NCI-H1417 treated with DMSO at 0.1 percent for 48 hours (cell line): ENCODE measurements at places on chromosomes 7 and 10.

DNA sequence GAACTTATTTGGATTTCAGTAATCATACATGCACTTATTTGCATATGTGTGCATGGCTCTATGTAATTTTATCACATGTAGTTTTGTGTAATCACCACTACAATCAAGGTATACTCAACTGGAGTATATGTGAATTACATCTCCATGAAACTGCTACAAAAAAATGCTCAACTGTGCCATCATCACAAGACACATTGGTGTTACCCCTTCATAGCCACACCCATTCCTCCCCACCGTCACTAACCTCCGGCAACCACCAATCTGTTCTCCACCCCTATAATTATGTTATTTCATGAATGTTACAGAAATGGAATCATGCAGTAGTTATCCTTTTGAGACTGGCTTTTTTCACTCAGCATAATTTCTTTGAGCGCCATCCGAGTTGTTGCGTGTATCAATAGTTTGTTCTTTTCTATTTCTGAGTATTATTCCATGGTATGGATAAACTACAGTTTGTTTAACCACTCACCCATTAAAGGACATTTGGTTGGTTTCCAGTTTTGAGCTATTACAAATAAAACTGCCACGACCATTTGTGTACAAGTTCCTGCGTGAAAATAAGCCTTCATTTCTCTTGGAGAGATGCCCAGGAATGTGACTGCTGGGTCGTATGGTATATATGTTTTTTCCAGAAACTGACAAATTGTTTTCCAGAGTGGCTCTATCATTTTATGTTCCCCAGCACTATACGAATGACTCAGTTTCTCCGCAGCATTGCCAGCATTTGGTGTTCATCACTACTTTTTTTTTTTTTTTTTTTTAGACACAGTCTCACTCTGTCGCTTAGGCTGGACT lies 11.3 kb upstream of the SMO start:
- DNase-seq = no peak

GRCh38 chr10:21184984-21185383 lies 287.9 kb upstream of the NEBL start:
- no peak for DNase-seq

DNA sequence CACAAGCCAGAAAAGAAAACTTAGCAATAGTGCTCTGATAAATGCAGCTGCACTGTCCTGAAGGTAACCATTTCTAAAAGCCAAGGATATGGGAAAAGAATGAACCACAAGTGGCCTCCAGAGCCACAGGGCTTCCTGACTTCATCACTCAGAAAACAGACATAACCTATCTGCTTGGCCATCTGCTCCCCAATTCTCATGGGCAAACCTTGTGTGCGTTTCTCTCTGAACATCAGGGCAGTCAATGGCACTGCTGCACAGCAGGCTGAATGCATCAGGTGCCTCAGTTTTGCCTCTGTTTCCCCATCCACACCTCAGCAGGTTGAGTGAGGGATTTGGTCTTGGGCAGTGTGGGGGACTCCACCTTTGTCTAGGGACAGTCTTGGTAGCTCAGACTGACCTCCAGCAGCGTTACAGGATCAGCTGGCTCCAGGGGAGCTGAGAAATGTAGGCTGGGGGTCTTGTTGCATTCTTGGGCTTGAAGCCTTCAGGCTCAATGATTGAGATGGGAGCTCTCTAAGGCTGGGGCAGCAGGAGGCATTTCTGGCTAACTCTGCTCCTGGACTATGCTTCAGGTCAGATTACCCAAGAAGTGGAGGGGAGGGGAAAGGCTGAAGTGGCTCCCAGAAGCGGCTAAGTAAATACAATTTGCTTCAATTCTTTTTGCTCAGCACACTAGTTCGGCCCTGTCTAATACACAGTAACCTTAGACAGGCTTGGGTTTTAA lies 23.6 kb upstream of the PDLIM1 start:
- DNase-seq = no peak

DNA sequence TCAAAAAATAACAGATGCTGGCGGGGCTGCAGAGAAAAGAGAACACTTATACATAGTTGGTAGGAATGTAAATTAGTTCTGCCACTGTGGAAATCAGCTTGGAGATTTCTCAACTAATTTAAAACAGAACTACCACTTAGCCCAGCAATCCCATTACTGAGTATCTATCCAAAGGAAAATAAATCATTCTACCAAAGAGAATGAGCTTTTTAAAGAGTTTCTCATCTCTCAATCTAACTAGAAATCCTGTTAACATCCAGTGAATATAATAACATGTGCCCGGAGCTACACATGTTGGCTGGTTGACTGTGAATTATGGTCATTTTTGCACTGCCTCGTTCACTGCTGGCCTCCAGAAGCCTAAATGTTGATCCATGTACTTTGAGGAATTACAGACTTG lies 39.3 kb downstream of the BET1 start:
- no peak for DNase-seq

DNA sequence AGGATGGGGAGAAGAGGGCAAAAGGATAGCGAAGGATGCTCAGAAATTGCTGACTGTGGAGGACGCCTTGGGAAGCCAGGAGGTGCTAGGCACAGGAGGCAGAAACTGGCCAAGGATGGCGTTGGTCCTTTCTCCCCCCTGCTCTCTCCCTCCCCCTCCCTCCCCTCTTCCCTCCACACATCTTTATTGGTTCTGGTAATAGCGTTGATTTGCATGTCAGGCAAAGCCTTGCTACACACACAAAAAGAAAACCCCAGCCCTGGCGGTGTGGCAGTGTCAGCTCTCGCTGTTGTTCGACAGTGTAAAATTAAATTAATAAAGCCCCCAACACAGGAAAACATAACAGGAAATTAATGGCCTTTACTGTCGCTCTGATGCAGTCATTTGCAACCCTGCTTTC lies 47.2 kb downstream of the PAX2 start:
- DNase-seq = no peak

DNA sequence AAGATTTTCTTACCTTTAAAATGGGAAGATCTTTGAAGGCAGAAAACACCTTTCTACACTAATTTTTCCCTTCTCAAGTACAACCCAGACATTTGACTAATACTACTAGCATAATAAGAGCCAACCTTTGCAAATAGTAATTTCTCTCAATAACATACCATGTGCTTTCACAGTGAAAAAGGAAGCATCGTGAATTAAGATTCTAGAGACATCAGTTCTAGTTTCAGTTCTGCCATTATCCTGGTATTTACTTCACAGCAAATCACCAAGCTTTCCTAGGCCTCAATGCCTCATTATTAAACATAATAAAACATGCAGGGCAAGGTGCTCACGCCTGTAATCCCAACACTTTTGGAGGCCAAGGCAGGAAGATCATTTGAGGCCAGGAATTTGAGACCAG lies 24.9 kb downstream of the GSAP start:
- DNase-seq = no peak

GRCh38 chr10:104274762-104275721 lies 6.1 kb downstream of the GSTO2 start:
- no peak for DNase-seq

DNA sequence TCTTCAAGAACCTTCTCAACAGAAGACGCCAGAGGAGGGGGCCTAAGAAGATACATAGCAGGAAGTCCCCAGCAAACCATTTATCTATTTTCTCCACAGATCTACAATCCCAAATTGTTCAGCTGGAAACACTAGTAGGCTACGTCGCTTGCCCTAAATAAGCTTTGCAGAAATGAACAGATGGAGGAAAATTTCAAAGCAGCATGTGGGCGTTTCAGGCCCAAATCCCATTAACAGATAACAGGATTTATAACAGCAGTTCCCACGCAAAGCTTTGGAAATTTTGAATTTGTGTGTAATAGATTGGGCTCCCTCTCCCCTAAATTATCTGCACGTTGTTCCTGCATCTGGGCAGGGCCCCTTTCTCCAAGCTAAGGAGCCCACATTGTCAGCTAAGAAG lies 60.6 kb upstream of the FRMD4A start:
- no peak for DNase-seq
